ENCODE measurements at places on chromosomes 13 and 19.

- DNase-seq: no peak
These were observed 362.3 kb downstream of the COG6 start for GRCh38 chr13:40017662-40018262.

GRCh38 chr13:73335210-73335609 lies 276.4 kb downstream of the KLF5 start:
- DNase-seq: no peak

DNA sequence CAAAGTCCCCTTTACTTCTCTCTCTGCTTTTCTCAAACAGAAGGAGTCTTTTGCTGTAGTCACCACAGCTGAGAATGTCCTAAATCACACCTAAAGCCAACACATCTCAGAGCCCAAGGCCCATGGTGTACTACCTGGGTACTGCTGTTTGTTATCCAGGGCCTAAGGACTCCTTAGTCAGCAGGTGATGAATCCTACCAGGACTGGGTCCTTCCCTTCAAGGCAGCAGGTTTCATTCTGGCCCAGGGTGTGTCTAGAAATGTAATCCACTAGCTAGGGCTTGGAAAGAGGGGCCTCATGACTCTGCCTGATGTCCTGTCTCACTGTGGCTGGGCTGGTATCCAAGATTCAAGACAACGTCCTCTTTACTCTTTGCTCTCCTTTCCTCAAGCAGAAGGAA lies 36.2 kb upstream of the ENOX1 start:
- no peak for DNase-seq

- no peak for DNase-seq
These were observed 1319.1 kb upstream of the SPRY2 start for GRCh38 chr13:81659984-81660383.

DNA sequence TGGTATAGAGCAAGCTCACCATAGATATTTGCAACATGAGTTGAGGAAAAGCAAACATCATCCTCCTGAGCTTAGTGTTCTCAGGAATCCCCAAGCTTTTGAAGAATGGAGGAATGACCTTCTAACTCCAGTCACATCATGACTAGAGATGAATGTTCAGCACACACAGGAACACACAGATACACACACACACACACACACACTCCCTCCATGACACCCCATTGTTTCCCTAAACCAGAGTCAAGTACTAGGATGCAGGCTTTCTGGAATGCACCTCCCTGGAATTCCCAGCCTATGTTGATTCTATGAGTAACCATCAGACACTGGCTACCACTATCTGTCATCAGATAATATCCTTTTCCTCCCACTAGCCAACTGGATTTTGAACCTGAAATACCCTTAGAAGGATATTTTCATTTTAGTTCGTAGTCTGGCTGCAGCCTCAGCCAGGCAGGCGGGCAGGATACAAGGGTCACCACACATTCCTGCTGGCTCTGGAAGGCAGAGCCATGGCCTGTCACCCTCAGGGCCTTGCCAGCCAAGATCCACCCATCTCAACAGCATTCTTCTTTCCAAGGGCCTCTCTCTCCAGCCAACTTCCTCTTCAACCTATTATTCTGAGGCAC lies 162.4 kb downstream of the FOXO1 start:
- no peak for DNase-seq

- DNase-seq: no peak
These were observed 35.6 kb upstream of the NANOS3 start for GRCh38 chr19:13841086-13841961.

DNA sequence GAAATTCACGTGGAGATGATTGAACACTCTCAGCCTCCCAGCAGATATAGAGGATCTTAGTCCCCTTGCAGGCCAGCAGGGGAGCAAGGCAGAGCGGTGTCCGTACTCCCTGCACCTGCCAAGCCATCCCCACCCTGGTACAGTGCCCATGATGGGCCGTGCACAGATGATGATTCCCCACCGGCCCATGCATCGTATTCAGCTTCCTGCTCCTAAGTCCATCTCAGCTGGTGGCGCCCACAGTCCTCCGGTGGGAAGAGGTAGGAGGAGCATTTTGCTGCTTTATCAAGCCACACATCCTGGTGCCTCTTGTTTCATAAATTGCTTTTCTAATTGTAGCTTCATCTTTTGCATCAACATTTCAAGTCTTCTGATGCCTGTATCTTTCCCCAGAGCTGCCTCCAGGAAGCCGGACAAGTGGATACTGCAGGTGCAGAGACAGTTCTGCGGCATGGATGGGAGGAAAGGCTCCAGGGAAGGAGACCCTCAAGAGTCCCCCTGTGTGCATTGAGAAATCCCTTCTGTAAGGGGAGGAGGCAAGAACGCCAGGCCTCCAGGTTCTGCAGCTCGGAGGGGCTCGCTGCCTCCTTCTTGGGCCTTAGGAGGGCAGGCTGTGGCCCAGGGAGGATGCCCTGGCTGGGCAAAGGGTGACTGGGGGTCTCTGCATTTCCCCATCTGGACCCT lies 55.3 kb downstream of the F2RL3 start:
- DNase-seq: no peak

DNA sequence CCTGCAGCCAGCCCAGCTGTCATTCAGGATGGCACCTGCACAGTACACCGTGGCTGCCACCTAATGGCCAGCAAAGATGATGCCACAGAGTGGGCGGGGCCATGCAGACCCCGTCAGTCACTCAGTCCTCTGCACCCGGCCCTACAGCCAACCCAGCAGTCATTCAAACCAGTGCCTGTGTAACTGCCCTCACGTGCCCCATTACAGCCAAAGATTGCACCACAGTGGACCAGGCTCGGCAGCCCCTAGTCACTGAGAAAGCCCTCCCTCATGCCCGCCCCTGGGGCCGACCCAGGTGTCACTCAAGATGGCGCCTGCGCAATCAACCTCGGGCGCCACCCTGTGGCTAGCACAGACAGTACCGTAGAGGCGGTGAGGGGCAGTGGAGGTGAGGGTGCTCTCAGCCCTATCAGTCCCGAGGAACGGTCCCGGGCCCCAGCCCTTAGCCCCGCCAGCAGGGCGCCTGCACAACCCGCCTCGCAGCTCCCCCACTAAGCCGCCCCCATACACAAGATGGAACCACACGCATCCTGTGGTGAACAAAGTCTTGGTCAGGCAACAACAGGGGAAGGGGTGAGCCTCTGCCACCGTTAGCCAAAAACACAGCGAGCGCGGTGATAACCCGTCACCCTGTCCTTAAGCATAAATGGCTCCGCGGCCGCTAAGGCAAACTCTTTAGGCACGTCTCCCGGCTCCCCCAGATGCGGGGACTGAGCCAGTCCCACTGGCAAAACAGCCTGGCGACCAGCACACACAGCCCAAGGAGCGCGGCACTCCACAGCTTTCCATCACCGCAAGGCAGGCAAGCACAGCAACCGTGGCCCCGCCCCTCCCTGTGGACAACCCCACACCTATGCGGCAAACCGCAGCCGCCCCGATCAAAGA lies 2.3 kb downstream of the PEG3 start:
- DNase-seq: no peak

DNA sequence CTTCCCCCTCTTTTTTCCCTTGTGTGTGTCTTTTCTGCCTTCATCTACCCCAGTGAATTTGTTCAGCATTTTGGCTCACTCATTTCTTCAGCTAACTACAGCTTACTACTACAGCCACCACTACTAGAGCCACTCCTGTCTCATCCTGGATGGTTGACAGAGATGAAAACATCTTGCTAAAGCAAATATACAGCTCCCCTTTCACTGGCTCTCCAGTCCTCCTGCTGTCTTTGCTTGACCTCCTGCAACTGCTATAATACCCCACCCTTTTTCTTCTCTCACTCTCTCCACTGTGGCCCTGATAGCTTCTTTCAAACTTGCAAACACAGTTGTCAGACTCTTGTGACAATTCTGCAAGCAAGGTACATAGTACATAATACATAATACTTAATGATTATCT lies 523.6 kb downstream of the DCT start:
- no peak for DNase-seq

GRCh38 chr19:18253130-18253529 lies 21.1 kb downstream of the IQCN start:
- no peak for DNase-seq

- DNase-seq: no peak
These were observed 920 bp upstream of the TIMM13 start for GRCh38 chr19:2428321-2428690.

- DNase-seq: no peak
These were observed 485 bp downstream of the CRYL1 start for GRCh38 chr13:20525144-20525600.

- no peak for DNase-seq
These were observed 25.1 kb downstream of the TMPRSS9 start for GRCh38 chr19:2385053-2385721.

DNA sequence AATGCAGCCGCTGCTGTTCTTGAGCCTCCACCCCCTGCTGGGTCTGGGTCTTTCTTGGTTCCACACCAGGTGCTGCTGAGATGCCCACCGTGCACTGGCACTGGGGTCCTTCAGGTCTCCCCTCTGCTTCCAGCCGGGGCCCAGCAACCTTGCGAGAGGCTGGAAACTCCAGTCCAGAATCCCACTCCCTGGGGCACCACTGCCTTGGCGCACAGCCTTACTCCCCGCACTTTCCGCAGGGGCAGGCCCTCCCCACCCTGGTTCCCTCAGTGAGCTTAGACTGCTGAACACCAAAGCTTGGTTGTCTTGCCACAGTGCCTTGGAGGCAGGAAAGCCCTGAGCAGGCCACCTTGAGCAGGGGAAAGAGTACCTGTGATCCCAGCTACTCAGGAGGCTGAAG lies 60.0 kb downstream of the ANKRD10 start:
- DNase-seq: no peak

GRCh38 chr19:18637673-18638630 lies 1.1 kb downstream of the KLHL26 start:
- DNase-seq: no peak

- DNase-seq: no peak
These were observed 21.8 kb downstream of the TSKS start for GRCh38 chr19:49741210-49741844.

- DNase-seq: no peak
These were observed 236.7 kb upstream of the SLITRK1 start for GRCh38 chr13:84118839-84119409.

DNA sequence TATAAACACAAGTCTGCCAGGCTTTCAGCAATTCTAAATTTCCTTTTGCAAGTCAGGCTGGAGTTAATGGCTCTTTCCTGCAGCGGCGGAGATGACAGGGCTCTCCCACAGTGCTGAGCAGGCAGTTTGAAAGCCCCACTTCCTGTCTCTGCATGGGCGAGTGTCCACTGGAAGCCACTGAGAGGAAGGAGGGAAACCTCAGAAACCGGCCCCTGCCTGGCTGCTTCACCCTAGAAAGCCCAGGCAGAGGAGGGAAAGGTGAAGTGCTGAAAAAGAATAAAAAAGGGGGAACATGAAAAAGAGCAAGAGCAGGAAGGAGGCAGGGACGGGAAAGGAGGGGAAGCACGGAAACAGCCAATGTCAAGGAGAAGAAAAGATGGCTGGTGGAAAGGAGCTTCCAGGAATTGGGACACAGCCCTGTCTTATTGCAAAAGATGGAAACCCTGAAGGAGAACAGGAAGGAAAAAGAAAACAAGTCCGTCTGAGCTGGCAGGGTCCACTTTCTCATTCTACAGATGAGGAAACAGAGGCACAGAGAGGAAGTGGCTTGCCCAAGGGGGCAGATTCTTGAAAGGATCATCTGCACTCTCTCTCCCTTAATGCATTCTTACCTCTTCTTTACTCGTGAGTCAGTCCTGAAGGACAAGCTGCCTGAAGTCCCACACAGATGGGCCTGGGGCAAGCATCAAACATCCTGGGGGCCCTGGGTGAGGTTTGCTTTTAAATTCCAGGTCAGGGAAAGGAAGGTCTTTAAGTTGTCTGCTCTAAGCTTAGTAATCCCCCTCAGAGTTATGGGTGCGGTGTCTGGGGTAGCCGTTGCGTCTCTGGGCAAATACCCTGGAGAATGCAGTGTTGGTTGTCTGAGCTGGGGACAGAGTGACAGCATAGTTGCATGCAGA lies 38.8 kb upstream of the ALOX5AP start:
- DNase-seq: no peak

DNA sequence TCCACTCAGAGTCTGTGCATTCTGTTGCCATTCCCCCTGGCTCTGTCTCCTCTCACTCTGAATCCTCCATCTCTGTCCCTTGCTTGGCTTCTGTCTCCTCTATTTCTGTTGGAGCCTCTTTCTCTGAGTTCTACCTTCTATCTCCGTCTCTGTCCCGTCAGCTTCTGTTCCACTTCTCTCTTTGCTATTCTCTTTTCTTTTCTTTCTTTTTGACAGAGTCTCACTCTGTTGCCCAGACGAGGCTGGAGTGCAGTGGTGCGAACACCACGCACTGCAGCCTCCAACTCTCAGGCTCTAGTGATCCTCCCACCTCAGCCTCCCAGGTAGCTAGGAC lies 33.8 kb upstream of the LRRC4B start:
- no peak for DNase-seq

DNA sequence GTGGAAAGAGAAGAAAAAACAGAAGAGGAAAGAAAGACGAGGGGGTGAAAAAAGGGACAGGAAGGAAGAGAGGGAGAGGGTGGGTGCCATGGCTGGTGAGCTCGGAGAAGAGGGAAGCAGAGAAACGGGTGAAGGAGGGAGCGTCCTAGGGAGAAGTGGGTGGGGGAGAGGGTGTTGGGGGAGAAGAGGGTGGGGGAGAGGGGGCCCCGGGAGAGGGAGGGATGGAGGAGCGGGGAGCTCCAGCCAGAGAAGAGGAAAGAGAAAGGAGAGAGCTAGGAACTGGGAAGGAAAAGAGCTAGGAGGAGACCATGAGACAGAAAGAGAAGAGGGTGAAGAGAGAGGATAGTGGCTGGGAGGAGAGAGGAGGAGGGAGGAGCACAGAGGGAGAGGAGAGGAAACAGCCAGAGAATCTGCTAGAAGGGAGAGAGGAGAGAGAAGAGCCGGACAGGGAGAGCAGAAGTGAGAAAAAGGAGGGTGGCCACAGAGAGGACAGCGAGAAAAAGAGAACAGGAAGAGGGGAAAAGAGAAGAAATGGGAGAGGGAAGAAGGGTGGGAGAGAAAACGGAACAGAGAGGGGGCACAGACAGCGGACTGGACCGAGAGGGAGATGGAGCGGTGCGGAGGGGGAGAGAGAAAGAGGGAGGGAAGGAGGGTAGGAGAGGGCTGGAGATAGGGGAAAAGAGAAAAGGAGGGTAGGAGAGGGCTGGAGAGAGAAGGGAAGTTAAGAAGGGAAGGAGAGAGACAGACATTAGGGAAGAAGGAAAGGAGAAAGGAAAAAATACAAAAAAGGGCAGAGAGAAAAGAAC lies 11.9 kb upstream of the GARIN5A start:
- DNase-seq: no peak

- no peak for DNase-seq
These were observed 483.2 kb downstream of the EFNB2 start for GRCh38 chr13:106052200-106052767.

- no peak for DNase-seq
These were observed 665.7 kb upstream of the GPC6 start for GRCh38 chr13:92560883-92561282.

- DNase-seq: no peak
These were observed 33.8 kb downstream of the SERP2 start for GRCh38 chr13:44407379-44407778.

GRCh38 chr19:55376241-55376933 lies at the start of gene TMEM190:
Gene TMEM190, plus strand, starts transcription at chr19:55376826. Its CDS starts 28 bp downstream, at chr19:55376854.
- no peak for DNase-seq

DNA sequence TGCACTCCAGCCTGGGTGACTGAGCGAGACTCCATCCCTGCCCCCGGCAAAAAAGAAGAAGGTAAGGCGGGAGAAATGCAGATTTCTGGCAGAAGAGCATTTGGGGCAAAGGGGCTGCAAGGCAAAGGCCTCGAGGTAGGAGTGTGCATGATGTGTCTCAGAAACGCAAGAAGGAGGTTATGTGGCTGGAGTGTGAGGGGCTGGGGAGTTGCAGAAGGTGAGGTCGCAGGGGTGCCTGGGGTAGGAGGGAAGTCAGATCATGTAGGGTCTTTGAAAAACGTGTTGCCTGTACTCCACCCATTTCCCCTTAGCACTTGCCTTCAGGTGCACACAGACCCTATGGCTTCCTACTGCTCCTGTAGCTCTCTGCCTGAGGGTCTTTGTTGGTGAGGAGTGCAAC lies 29.9 kb downstream of the KCTD15 start:
- no peak for DNase-seq

Data from stimulated activated CD8-positive, alpha-beta memory T cell treated with anti-CD3 and anti-CD28 coated beads, Interleukin-7, amount 100 ng/mL, for 1 hour (primary cell).